ENCODE measurements at places on chromosomes 1 and 21.
A peak's percentile ranks its signal among the peaks of the same experiment; 100 is the strongest.

DNA sequence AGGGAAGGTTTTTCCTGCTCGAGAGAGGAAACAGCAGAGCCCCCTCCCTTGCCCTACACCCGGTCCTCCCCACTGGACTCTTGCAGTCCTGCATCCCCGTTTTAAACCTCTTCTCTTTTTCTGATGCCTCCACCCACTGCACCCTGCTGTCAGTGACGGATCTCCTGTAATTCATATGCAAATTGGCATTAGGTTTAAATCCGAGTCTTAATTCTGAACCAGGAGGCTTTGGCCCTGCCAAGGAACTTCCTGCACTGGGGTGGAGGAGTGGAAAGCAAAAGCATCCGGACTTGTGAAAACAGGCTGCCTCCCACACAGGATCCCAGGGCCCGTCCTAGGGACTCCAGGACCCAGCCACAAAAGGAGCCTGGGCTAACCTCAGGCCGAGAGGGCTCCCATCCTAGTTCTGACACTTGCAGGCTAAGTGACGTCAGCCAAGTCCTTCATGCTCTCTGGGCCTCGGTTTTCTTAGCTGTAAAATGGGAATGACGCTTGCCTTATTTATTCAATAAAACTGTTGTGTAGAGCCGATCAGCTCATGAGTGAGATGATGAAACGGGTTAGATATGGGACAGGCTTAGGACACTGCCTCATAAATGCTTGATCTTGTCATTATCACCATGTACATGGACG is 613.3 kb downstream of the AJAP1 start:
- no peak for DNase-seq

DNA sequence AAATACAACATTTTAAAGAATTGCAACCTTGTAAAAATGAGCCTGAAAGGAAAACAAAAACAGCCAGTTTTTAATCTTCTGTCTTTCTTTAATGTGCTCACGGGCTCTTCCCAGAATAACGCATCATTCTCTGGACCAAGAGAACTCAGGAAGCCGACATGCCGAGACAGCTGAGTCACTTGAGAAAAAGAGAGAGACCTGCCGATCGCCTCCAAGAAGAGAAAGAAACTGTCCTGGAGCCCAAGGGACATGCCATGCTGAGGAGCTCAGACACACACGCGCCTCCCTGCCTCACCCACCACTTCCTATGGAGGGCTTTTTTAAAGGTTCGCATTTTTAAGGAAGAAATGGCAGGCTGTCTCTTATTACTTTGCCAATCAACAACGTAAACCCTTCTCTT is 176.4 kb downstream of the ZNF281 start:
- DNase-seq: peak; percentile 20

- no peak for DNase-seq
Measured at GRCh38 chr1:104745875-104746274, 996.2 kb downstream of the AMY1C start.

DNA sequence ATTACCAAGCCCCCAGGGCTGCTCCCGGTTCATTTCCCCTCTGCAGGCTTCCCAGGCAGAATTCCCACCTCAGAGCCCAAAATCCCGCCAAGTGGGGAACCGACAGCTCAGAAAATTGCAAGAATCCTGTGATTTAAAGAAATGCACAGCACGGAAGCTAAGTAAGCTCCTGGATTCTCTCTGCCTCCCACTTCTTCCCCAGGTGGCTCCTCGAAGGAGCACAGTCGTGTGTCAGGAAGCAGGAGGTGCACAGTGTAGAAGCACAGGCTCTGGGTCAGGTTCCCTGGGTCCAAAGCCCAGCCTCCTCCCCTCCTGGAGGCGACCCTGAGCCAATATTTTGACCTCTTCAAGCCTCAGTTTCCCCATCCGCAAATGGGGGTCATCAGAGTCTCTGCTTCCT is 74.7 kb downstream of the FBXO2 start:
- no peak for DNase-seq

DNA sequence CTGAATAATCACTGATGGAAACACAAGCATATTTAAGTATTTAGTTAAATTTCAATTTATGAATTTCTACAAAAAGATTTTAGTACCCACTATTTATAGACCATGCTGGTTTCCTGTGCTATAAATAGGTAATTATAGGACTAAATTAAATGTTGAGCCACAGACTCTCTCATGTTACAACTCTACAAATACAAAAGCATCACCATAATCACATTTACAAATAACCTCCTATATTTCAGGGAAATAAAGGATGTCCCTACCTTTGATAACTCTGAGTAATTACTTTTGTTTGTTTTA is 32.6 kb upstream of the CCDC190 start:
- no peak for DNase-seq
